ENCODE measurements at places on chromosomes 5 and 9.

- DNase-seq: no peak
Measured at GRCh38 chr5:45205403-45205961, 396.7 kb downstream of the MRPS30 start.

DNA sequence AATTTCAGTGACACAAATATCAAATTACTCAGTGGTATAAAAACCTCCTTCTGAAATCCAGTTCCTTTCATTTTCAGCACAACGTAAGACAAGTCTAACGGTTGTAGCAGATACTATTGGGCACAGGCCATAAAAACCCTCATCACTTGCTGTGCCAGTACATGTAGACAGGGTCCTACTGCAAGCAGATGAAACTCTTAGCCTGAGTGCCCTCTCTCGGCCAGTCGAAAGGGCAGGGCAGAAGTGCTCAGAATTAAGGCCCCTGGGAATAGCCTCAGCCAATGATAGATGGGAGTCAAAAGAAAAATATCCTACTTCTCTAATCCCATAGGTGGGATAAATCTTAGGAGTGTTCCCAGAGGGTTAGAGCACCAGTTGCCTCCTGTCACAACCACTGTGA is 168.5 kb upstream of the FER start:
- DNase-seq: no peak

GRCh38 chr9:78001946-78002731 is 29.5 kb downstream of the GNAQ start:
- no peak for DNase-seq

DNA sequence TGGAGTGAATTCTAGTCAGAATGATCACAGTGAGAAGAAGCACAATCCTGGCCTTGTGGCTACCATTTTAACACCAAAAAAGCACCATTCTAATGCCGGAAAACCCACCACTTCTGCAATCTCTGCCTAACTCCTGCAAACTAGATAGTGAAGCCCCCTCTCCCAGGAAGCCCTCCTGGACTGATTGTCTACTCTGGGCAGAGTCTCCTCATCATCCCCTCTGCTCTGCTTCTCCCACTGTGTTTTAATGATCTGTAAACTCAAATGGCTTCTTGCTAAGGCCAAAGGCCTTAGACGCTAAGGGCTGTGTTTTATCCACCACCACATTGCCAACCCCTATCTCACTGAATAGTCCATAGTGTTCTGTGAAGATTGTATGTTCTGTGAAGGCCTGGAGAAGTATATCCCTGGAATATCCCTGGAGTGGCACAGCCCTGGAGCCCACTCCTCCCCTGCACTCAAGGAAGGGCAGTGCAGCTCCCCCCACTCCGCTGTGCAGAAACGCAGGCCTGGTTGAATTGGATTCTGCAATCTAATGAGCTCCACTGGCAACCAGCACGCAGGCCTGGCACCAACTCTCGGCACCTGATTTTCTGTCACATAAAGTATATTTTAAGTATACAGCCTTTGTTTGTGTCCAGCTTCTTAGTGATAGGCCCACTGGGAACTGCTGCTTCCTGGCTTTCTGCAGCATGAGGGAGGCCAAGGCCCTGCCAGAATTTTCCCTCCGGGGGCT is 126.3 kb downstream of the ATPSCKMT start:
- no peak for DNase-seq

GRCh38 chr5:75202935-75203334 is 33.7 kb downstream of the ANKRD31 start:
- no peak for DNase-seq

DNA sequence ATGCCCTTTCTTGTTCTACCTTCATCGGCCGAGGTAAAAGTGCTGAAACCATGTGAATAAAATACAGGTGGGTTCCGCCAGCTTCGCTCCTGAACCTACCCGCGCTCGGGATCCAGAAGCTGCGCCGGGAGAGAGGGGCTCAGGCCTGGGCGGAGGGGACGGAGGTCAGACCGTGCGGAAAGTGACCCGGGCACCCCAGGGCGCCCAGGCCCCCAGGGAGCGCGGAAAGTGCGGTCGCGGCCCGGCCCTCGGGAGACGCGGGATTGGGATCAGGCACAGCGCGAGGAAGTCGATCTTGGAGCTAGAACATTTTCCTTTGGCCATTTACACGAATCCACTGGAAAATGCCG is 329 bp downstream of the SYK start:
- DNase-seq: no peak

- DNase-seq: no peak
Measured at GRCh38 chr5:180194410-180195345, 14.3 kb downstream of the RASGEF1C start.

DNA sequence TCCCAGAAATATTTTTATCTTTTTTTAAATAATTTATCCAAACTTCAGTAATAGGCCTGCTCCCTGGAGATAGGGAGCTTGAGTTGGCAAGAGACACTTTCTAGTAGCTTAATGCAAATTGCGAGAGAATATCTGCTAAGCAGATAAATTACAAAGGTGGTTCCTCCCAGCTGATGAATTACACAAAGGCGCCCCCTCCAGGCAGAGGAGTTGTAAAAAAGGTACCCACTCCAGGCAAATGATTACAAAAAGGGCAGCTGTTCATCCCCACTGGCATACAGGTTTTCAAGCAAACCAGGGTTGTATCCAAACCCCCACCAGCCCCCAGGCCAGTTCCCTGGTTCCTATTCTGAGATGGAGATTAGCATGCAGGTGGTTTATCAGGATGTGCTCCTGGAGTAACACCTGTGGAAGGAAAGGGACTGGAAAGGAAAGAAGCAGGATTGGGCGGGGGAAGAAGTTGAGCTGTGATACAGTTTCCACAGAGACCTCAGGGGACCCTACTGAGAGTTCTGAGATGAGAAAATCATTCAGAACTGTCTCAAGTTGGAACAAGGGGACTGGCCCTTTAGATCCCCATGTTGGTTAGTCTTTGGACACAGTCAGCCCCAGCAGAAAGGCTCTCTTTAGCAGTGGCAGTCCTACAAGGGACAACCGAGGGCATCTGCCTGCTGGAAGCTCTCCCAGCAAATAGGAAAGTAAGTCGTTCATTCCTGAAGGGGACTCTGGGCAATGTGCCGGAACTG is 25.5 kb downstream of the ESM1 start:
- no peak for DNase-seq

DNA sequence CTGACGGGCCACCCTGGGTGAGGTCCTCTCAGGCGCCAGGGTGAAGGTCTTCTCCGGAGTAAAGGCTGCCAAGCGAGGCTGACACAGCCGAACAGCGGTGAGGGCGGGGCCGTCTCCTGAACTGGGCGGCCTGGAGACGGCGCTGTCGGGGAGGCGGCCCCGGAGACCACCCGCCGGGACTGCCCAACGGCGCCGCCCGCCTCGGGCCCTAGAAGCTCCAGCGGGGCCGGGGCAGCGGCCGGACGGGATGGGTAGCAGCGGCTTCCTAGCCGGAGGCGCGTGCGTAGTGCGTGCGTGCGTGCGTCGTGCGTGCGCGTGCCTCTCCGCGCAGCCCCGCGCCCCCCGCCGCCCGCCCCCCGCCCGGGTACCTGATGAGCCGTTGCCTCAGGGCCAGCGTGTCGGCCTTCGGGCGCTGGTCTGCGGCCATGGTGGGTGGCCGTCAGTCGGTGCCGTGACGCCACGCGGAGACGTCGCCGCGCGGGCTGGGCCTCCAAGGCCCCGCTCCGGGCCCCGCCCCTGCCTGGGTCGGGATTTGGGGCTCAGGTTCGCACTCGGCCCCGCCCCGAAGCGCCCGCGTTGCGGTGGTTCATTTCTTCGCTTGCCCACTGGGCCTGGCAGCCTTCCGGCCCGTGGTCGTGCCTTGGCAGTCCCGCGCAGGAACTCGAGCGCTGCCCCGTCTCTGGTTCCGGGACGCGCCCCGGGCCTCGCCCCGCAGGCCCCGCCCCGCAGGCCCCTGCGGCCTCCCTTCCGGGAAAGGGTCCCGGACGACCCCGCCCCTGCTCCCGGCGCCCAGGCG is at the start of gene PHYKPL:
Gene PHYKPL, minus strand, starts transcription at position 679 of the 796 bp plus-strand sequence. Its CDS starts 252 bp downstream, at position 427.
- DNase-seq: no peak

GRCh38 chr9:96141666-96142065 is 160.3 kb downstream of the HSD17B3 start:
- no peak for DNase-seq

GRCh38 chr5:137629646-137630045 is 106.2 kb downstream of the KLHL3 start:
- no peak for DNase-seq

- no peak for DNase-seq
Measured at GRCh38 chr5:94749042-94749441, 130.6 kb downstream of the SLF1 start.

DNA sequence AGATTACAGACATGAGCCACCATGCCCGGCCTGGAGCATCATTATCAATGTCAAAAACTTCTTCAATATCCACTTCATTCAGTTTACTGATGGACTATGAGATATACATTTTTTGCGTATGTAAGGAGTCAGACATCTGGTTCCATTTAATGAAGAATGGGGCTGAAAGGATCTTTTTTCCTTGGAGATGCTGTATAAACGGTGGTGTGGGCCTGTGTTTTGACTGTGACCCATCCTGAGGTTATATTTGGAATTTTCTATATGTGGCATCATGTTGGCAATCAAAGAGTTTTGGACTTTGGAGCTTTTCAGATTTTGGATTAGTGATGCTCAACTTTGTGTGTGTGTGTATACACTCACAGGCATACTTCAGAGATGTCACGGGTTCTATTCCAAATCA is 85.7 kb upstream of the FBXL17 start:
- no peak for DNase-seq

GRCh38 chr5:171397190-171397589 is 9.5 kb downstream of the NPM1 start:
- no peak for DNase-seq

GRCh38 chr9:92191801-92192200 is 76.6 kb upstream of the SPTLC1 start:
- DNase-seq: no peak
